ENCODE measurements at places on chromosomes 2 and 18.

DNA sequence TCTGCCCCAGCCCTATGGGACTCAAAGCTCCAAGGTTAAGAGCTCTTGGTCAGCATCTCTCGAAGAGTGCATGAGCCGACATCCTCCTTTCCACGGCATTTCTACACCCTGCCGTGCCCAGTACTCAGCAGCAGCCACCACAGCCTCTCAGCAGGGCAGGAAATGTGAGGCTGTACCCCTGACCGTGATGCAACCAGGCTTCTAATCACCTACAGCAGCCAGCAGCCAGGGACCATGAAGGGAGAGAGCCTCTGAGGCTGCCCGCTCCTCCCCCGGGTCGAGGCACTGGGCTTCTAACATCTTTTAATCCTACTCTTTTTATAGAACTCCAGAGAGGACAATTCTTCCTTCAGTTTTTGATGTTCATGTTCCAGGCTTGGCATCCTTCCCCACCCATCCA lies 6.5 kb downstream of the CYS1 start:
- no peak for DNase-seq

DNA sequence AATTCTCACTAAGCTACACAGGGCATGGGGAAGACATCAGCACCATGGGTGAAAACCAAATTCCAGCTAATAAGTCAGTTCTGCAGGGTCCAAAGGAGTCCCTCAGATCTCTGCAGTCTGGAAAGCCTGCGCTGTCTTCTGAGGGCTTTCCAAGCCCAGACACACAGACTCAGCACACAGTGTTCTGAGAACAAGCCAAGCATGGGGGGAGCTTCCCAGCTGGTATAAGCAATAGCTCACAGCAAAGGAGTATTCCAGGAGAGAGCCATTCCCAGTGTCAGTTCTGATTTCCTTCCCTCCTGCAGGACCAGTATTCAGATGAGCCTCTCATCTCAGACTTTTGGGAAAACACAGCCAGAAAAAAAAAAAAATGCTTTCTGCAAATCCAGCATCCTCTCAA lies 370.8 kb downstream of the TNS1 start:
- DNase-seq = no peak

DNA sequence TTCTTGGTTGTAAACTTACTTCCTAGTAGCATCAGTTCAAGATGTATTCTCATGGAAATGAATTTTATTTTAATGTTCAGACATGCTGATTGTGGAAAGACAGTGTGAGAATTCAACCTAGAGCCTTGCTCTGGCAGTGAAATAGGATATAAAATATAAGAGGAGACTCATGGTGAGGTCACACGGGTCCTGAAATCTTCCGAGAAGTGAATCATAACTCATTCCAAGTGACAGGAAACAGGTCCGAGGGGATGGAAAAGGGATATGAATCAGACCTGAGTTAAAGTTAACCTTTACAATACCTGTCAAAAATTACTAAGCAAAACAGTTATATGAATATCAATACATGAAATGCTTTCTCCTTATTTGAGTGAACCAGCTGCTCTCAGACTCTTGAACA lies 185.2 kb upstream of the LRRTM1 start:
- peak; percentile 84 for DNase-seq

- DNase-seq = no peak
Observed at GRCh38 chr2:231914077-231914690, 12.0 kb downstream of the NPPC start.

- no peak for DNase-seq
Observed at GRCh38 chr18:56959120-56959519, 187.8 kb upstream of the BOD1L2 start.
